Hematopoietic multipotent progenitor cell treated with erythropoietin and hydrocortisone succinate and interleukin-3 and kit ligand, for 15 days (in vitro differentiated cells): ENCODE measurements at places on chromosomes 7 and 10.

DNA sequence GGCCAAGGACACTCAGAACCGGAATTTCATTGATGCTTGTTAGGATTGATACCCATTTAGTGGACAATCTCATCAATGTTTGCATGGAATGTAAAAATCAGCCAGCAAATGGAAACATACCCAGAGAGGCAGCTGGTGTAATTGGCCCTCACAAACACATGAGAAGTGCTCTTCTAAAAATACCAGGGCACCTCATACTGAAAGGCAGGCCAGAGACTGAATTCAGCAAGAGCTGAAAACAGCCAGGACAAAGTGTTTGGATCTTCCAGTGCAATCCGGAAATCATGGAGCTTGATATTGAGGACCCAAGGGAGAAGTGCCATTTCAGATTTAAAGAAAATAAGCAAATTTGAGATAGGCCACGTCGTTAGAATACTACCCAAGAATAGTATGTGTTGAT is 498.6 kb downstream of the GALNT17 start:
- DNase-seq = no peak

GRCh38 chr7:23022258-23022769 is 8.4 kb upstream of the HYCC1 start:
- no peak for DNase-seq

DNA sequence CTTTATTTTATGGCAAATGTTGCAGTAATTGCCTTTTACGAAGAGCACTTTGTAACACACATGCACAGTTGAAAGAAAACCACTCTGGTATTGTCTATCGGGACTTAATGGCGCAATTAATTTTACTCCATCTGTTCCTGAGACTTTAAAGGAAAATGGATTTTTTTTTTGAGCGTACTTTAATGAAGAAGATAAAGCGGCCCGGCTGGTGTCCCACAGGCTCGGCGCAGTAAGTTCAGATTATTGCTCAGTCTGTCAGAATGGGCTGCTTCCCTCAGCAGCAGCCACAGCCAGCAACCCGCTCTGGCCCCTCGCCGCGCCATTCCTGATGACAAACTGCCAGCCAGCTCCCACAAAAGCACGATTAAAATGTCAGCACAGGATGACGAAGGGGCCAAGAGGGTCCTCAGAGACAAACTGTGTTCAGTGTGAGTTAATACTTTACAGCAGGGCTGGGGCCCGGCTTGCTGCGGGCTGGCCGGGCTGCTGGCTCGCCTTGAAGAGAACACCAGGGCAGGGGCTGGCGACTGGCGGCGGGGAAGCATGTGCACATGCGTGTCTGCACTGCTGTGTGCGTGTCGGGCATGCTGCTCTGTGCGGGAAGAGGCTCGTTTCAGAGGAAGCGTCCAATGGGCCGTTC is 501.0 kb upstream of the GALNT17 start:
- no peak for DNase-seq

GRCh38 chr10:107814865-107815487 is 650.5 kb upstream of the SORCS1 start:
- no peak for DNase-seq

DNA sequence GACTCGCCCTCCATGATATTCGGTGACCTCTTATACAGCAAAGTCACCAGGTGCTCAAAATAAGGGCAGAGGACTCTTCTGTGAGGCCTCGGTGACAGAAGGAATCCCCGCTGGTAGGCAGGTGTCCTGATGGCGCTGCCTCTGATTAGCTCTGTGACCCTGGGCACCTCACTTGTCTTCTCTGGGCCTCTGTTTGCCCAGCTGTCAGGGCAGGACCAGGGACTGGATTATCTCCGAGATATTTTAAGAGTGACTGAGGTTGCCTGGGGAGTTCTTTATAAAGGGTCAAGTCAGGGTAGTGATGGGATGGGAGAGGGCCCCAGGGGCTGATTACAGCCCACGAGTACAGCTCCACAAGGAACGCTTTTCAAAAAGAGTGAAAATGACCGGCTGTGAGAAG is 70.9 kb upstream of the SAMD8 start:
- no peak for DNase-seq

DNA sequence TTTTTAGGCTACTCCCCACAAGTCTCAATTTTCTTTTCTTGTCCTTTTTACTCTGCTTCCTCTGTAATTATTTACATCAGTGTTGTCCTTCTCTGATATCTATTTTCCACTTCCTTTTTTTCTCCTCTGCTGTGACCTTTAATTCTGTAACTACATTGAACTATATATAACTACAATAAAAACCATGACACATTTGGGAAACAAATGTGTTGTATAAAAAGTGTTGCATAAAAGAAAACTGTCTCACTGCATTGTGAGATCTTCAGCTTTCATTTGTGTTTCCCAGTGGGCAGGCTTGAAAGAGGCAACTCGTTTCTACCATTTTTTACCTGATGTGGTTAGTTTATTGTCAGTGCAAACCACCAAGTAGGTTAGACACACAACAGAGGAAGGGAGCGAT is 483.9 kb upstream of the NRP1 start:
- DNase-seq = no peak

- no peak for DNase-seq
Measured at GRCh38 chr10:62707810-62708209, 96.7 kb upstream of the ADO start.

- no peak for DNase-seq
Measured at GRCh38 chr7:18974803-18975202, 142.6 kb downstream of the TWIST1 start.

DNA sequence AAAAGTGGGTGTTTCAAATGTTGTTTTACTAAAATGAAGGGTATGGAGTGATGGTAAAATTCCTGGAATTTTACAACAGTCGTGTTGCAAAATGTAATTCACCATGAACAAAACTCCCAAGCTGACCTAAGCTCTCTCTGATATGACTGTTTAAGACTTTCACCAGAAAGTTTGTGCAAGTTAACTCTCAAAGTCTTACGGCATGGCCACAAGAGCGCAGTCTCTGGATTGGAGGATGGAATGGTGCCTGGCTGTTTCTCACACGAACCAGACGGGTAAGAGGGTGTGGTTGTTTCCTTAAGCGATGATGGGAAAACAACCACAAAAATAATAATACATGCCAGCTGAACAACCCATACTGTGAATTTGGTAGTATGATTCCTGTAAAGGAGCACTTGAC is 662.5 kb downstream of the KCNMA1 start:
- no peak for DNase-seq

DNA sequence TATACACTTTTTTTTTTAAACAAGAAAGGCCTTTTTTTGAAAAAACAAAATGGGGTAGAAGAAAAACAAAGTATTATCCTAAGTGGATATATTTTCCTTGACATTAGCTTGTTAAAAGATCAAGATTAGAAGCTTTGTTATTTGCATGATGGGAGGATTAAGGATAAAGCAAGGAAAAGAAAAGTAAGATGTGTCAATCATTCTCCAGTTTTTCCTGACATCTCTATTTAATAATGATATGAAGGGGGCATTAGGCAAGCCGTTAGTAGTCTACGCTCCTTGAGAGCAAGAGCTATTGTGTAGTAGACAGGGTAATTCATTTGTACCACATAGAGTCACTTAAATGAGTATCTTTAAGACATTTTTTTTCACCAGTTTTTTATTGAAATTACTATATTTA is 137.6 kb downstream of the RNF133 start:
- no peak for DNase-seq

GRCh38 chr7:44172803-44173424 is 16.3 kb downstream of the GCK start:
- no peak for DNase-seq

GRCh38 chr10:61907011-61907410 is 5.5 kb downstream of the ARID5B start:
- DNase-seq = no peak

- no peak for DNase-seq
Measured at GRCh38 chr10:51630640-51631005, 68.8 kb downstream of the CSTF2T start.

DNA sequence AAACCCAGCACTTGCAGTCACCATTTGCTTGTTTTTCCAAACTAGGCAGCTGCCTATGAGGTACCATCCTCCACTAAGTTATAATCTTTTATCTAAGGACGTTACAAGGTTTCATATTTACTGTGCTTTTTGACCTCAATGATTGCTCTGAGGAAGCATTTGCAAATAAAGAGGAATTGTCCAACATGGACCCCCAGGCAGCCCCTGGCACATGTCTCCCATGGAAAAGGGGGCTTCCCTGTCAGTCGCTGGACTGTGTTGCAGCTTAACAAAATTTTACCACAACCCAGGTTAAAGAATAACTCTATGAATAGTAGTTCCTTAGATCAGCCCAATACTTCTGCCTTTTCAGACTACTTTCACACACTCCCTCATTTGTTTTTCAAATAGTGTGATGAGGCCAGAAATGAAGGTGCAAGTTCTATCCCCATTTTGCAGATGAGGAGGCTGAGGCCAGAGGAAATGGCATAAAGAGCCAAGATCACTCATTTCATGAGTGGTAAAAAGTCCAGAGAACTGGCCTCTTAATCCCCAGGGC is 52.8 kb upstream of the ZPBP start:
- DNase-seq = no peak

DNA sequence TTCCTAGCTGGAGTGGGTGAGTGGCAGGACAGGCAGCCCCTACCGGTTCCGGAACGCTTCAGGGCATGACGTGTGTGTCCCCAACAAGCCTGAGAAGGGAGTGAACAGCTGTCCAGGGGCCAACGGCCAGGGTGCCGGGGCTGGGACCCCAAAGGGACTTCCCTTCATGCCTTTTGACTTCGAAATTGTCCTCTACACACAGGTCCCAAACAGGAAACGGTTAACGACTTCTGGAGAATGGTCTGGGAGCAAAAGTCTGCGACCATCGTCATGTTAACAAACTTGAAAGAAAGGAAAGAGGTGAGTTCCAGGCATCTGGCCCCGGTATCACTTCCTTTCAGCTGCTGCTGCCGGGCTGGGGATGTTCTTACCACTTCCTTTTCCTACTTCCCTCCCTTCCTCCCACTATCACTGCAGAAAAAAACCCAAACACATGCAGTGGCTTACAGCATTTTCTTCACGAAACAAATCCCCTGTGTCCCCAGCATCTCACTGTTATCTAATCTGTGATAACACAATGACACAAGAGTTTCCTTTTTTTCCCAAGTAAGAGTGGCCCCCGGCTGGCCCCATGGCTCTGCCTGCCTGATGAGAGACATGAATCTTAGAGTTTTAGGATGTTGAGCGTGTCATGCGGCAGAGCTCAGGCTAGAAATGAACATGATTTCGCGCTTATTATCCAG is 63.2 kb downstream of the MKI67 start:
- no peak for DNase-seq

- no peak for DNase-seq
Measured at GRCh38 chr10:43997330-43997729, 348.6 kb upstream of the ZNF32 start.

GRCh38 chr7:105600720-105601550 is 19.6 kb upstream of the EFCAB10 start:
- no peak for DNase-seq

GRCh38 chr7:155555116-155555695 is 8.8 kb upstream of the CNPY1 start:
- DNase-seq = no peak

- DNase-seq = no peak
Measured at GRCh38 chr10:5079306-5079830, 14.8 kb upstream of the AKR1C3 start.

DNA sequence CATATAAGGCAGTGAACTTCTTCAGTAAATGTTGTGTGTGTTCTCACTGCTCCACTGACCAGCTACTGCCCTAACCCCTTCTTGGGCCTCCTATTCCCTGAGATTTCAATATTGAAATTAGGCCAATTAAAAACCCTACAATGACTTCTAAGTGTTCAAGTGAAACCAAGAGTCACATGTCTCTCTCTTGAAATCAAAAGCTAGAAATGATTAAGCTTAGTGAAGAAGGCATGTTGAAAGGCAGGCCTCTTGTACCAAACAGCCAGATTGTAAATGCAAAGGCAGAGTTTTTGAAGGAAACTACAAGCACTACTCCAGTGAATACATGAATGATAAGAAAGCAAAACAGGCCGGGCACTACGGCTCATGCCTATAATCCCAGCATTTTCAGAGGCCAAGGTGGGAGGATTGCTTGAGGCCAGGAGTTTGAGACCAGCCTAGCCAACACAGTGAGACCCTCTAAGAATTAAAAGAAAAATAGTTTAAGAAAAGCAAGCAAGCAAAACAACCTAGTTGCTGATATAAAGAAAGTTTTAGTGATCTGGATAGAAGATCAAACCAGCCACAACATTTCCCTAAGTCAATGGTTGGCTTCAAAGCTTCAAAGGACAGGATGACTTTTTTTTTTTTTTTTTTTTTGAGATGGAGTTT is 22.3 kb downstream of the BRAF start:
- DNase-seq = no peak

GRCh38 chr10:7767209-7767608 is 20.6 kb downstream of the KIN start:
- no peak for DNase-seq

- DNase-seq = no peak
Measured at GRCh38 chr10:84178160-84178609, 4.6 kb downstream of the GPR15LG start.

- no peak for DNase-seq
Measured at GRCh38 chr7:2545746-2546425, 9.4 kb downstream of the BRAT1 start.

DNA sequence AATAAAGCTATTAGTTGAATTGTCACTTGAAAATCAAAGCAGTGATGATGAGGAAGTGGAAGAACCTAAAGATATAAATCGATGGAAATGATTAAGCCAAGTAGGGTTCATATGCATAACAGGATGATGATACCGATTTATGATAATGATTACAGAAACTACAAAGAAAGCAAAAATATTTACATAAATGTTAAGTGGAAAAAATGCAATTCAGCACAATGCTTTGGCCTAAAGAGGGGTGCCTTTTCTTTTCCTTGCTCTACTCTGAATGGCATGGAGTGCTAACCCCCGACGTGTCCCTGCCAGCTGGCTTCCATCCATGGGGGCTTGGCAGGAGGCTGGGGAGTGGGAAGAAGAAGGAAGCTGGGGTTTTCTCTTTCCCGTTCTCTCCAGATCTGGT is 240.3 kb downstream of the GATA3 start:
- no peak for DNase-seq

- no peak for DNase-seq
Measured at GRCh38 chr7:124354201-124354600, 321.3 kb upstream of the TMEM229A start.

- DNase-seq = no peak
Measured at GRCh38 chr10:62885684-62886461, 69.7 kb upstream of the EGR2 start.

- DNase-seq = no peak
Measured at GRCh38 chr7:36181668-36182067, 28.6 kb downstream of the EEPD1 start.

GRCh38 chr10:119659951-119660350 is 8.8 kb downstream of the BAG3 start:
- no peak for DNase-seq

- DNase-seq = no peak
Measured at GRCh38 chr7:3283130-3283704, 17.8 kb upstream of the SDK1 start.

GRCh38 chr7:85172530-85172941 is 14.3 kb downstream of the SEMA3D start:
- no peak for DNase-seq

- DNase-seq = peak; percentile 60
Measured at GRCh38 chr10:117373823-117374505, 1.3 kb downstream of the PDZD8 start.
